ENCODE measurements at places on chromosomes 6 and 20.
A peak's percentile ranks its signal among the peaks of the same experiment; 100 is the strongest.

GRCh38 chr20:32337937-32338661 is 20.0 kb upstream of the ASXL1 start:
- no peak for DNase-seq

DNA sequence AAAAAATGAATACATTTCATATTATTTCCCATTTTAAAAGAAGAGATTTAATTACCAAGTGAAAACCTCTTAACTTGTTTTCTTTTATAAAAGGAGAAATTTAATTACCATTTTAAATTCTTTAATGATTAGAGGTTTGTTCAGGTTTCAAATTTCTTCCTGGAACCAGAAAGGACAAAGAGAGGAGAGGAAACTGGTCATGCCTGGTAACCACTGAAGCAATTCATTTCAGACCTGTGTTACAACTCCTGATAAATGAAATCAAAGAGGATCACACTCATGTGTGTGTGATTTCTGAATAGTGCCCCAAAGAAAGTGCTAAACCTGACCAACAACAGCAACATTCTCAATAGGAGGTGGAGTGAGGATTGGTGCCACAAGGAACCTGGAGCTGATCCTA is 12.6 kb upstream of the SLPI start:
- no peak for DNase-seq

DNA sequence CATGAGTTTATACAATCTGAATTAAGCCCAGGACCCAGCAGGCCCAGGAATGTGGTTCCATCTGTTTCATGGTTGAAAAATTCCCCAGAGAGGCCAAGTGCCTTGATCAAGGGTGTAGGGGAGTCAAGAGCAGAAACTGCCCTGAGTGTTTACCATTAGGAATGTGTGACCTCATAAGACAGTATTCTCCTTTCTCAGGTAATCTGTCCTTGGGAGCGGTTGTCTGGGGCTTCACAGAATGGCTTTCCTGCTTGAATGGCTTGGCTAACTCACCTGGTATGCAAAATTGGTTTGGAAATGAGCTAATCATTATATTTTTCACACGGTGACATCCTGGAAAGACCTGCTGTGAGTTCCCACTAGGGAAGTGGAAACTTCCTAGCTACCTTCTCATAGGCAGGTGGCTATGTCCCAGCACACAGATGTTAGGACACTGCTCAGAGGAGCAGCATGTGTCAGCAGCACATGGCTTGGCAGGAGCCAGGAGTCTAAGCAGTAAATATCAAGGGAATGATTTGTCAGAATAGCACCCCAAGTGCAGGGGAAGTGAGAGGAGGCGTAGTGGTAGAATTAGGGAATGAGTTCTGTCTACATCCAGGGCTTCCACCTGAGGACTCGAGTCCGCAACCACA is 17.7 kb downstream of the CLIC5 start:
- peak; percentile 28 for DNase-seq

DNA sequence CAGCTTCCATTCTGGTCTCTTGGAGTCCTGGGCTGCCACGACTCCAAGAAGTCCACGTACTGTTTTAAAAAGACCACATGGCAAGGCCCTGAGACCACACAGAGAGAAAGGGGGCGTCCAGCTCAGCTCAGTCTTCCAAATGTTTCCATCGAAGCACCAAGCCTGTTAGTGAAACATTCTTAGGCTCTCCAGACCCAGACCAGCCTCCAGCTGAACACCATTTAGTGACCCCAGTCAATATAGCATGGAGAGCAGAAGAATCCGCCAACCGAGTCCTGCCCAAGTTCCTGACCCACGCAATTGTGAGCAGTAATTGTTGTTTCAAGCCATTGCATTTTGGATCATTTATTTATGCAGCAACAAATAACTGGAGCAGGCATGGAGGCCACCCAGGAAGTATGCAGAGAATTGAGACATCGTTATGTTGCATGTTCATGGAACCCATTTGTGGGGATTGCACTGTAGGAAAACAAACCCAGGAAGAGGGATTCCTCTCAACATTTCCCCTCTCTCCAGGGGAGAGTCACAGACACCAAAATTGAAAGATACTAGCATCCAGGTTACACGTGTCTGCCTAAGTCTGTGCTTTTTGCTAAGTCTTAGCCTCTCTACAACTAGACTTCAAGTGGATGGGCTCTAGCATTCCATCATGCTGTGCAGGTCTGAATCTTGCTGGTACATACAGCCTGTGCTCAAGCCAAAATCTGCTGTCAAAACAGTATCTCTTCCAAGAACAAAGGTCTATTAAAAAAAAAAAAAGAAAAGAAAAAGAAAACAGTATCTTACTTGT is 42.7 kb downstream of the SNRNP48 start:
- DNase-seq = no peak

- no peak for DNase-seq
Measured at GRCh38 chr6:31970604-31971271, 1.2 kb downstream of the DXO start.

GRCh38 chr20:35395728-35396127 is 16.0 kb downstream of the UQCC1 start:
- no peak for DNase-seq

- DNase-seq = peak; percentile 94
Measured at GRCh38 chr6:81752921-81753710, 635 bp upstream of the TENT5A start.
